Naive thymus-derived CD4-positive, alpha-beta T cell (primary cell): ENCODE measurements at places on chromosomes 3 and 15. TPM values are rescaled to one million over a fixed set of nuclear protein-coding genes. Genes with fewer than 3 reads are reported as not detected.

Gene PLSCR5
- total RNA-seq = not detected in 2 replicates

GRCh38 chr3:9102240-9102981, 139.1 kb upstream of the RAD18 start:
- no peak for DNase-seq

- DNase-seq = no peak
Measured at GRCh38 chr15:60204131-60204885, 193.5 kb downstream of the ANXA2 start.

DNA sequence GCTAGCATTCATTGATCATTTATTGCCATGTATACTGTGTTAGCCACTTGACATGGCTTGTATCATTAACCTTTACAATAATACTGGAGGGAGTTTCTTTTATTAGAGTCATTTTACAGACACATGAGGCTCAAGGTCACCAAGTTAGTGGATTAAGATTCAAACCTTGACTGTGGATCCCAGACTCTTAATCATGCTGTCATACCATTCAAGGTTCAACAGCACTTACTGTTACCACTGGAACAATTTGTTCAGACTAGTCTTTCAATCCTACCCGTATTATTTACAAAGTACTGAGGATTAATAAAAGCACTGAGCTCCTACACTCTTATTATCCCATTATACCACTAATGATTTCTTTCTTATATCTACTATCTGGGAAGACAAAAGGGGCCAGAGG, 1.2 kb downstream of the COX17 start:
- no peak for DNase-seq

Gene CCDC39
- total RNA-seq = not detected in 2 replicates

GRCh38 chr3:128735287-128735686, 9.3 kb downstream of the RAB7A start:
- no peak for DNase-seq

GRCh38 chr3:45182915-45183871, 37.0 kb upstream of the CDCP1 start:
- DNase-seq = no peak

GRCh38 chr15:45331972-45332371, 46.4 kb downstream of the GATM start:
- DNase-seq = no peak

Gene DUOXA1
- total RNA-seq = not detected

Gene KCNH8
- 0.29 TPM for total RNA-seq

DNA sequence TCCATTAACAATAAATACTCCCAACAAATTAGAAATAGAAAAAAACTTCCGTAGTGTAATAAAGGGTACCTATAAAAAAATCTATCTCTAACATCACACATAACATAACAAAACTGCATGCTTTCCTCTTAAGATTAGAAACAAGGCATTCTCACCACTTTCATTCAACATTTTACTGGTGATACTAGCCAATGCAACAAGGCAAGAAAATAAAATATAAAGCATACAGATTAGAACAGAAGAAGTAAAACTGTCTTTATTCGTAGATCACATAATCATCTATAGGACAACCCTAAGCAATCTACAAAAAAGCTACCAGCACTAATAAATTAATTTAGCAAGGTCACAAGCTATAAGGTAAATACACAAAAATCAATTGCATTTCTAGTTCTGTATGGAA, 107.1 kb downstream of the PLD1 start:
- DNase-seq = no peak

- no peak for DNase-seq
Measured at GRCh38 chr15:31338879-31339557, 12.4 kb downstream of the KLF13 start.

Gene TRIM42
- total RNA-seq = not detected

GRCh38 chr3:190131329-190131728, 10.6 kb upstream of the P3H2 start:
- no peak for DNase-seq

Gene LRTM1
- total RNA-seq = not detected

Gene SLC2A2
- total RNA-seq = not detected

DNA sequence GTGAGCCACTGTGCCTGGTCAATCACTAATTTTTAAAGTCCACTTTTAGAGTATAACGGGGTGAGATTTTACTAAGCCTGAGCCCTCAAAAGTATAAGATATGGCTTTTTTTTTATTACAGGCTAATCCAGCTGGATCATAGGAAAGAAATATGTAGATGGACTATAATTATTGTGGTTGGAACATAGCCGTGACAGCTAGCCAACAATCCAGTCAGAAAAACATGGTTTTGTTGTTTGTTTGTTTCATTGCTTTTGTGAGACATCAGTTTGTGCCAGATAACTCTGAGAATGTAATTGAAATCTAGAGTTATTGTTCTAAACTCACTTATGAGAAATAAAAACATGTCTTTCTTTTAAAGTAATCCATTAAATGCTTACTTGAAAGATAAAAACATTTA, 37.3 kb upstream of the ATOSA start:
- no peak for DNase-seq

Gene SLC51B
- not detected for total RNA-seq

Gene PDCD7
- 36.9 TPM for total RNA-seq

Gene LCTL
- not detected for total RNA-seq

Gene SLC25A36
- 43.4 and 47.6 TPM in 2 replicates for total RNA-seq

Gene GOLGA8G
- not detected for total RNA-seq

DNA sequence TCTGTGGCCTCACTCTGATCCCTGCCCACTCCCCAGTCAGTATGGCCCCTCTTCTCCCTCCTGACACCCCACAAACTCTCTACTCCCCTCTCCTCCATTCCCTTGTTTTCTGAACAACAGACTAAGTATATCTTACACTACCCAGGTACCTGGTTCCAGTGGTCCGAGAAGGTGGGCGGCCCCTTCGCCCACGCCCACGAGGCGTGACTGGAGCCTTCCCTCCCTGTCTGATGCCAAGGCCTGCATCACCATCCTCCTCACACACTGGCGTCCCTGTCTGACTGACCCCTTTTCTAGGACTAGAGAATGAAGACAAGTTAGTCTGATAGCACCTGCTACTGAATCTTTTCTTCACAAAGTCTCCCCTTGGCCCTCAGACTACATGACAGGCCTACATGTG, 50.0 kb downstream of the TUBGCP4 start:
- no peak for DNase-seq

- DNase-seq = no peak
Measured at GRCh38 chr3:85576697-85577200, 618.0 kb downstream of the CADM2 start.

GRCh38 chr15:39979606-39980005, 45.7 kb downstream of the EIF2AK4 start:
- DNase-seq = no peak

- no peak for DNase-seq
Measured at GRCh38 chr3:53153980-53154379, 7.0 kb upstream of the PRKCD start.
